ENCODE measurements at places on chromosomes 7 and 10.

- no peak for DNase-seq
Observed at GRCh38 chr10:29191674-29192073, 97.2 kb upstream of the LYZL1 start.

DNA sequence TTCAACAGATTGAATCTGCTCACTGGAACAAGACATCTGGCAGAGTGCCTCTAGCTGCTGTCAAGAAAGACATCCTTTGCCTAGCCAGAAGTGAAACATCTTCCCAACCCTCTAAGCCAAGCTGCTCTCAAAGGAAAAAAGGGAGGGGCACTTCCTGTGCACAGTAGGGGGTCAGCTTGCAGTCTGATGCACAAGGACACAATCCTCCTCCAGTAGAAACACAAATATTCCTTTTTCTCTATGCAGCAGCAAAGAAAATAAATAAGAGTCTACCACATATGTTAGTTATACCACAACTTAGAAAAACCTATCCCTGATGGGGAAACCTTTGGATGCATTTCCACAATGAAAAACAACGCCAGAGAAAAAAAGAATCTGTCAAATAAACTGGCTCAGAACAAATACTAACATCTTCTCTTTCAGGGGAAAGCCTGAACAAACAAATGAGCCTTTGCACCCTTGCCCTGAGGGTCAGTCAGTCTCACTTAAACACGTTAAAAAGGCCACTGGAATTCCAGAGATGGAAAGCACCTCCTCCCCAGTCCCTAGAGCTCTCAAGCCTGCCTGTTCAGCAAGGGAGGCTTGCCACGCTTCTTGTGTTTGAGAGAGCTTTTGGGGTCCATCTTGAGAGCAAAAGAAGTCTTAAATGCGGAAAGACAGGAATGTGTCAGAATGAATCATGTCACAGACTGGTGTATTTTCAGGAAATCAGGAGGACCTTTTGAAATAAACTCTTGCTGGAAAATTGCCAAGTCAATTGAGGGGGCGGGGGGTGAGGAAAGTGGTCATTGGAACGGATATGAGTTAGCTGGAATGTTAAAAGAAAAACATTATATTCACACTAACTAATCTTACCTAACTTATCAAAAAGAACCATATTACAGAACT is 7.5 kb downstream of the LAMB1 start:
- DNase-seq = no peak

- DNase-seq = no peak
Observed at GRCh38 chr10:12774204-12774894, 227.2 kb downstream of the CCDC3 start.

DNA sequence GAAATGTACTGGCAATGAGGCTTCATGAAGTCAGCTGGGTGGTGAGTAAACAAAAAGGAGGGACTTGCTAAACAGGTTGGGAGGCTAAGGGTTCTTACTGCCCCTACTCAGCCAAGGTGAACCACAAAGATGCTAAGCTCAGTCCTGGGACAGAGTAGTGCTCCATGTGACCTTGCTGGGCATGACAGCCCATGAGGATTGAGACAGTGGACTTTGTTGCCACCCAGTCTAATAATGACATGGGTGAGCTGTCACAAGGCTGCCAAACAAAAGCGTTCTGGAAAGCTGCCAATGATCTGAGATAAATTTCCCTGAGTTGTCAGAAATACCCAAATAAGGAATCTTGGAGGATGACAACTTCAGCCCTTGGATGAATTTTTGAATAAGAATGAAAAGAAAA is 75.2 kb downstream of the CLEC2L start:
- DNase-seq = no peak

- DNase-seq = no peak
Observed at GRCh38 chr10:118838364-118838763, 83.6 kb upstream of the CACUL1 start.

- DNase-seq = no peak
Observed at GRCh38 chr7:139651308-139651707, 126.5 kb downstream of the HIPK2 start.

GRCh38 chr10:23371073-23371472 is 26.5 kb upstream of the C10orf67 start:
- no peak for DNase-seq

- peak; percentile 76 for DNase-seq
Observed at GRCh38 chr10:104350127-104350635, 3.5 kb upstream of the CFAP58 start.

DNA sequence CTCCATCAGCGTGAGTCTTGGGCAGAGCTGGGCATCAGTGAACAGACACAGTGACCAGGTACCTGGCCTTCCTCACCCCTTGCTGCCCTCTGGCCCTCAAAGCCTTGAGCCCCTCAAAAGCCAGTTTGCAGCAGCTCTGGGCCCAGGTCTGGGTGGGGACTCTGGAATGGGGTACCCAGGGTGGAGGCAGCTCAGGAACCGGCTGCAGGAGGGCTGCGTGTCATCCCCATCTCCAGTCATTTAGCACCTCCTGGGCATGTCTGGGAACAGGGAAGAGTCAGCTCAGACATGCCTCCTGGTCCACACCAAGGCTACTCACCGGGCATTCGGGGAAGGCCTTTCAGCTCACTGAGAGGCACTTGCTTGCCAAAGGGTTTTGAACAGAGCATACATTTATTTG is 503.3 kb downstream of the TCERG1L start:
- DNase-seq = no peak

GRCh38 chr10:11114269-11114668 is 96.6 kb downstream of the CELF2 start:
- no peak for DNase-seq

DNA sequence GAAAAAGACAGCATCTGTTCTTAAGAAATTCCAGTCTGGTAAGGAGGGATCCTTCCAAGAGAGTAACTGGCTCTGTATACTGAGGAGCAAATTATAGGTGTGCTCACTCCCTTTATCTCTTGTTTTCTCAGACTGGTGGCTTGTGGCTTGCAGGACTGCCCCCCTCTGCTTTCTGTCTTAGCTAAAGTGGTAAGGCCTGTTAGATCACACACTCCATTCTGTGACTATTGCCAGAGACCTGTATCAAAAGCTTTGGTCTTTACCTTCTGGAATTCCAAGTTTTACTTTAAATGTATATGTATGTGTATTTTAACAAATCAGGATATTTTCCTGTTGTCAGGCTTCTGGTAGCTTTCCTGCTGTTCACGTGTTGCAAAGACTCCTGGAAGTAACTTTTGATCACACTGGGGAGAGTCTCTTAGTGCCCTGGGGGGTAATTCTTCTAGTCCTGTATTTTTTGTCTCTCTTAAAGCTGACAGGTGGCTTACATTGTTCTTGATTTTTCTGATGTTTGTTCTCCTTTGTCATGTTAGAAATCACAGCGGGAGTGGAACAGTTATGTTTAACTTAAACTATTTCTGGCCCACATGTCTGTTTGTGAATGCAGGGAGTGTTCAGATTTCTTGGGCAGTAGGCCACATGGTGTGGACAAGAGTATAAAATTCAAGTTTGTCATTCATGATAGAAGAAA is 99.0 kb downstream of the PLPP4 start:
- no peak for DNase-seq

DNA sequence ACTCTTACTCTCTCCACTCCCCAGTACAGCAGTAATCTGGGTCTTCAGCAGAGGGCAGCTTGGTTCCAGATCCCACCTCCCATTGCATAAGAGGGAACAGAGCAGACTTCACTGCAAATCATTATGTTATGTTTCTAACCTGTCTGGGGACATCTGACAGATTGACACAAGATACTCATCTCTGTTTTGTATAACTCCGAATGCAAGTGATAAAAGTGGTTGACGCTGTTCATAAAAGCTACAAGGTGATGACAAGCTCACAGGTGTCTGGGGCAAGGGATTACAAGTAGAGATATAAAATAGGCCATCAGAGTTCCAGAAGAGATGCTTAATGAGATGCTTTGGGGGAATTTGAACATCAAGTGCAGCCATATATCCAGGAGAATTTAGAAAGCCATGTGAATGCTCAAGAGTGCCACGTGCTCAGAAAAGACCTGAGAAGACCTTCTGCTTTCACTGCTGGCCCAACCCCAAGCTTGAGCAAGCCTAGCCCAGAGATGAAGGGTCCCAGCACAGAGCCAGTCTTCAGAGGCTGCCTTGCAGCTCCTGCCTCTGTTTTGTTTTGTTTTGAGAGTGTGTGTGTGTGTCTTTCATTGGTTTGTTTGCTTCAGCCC is 80.6 kb downstream of the VSTM2A start:
- no peak for DNase-seq

DNA sequence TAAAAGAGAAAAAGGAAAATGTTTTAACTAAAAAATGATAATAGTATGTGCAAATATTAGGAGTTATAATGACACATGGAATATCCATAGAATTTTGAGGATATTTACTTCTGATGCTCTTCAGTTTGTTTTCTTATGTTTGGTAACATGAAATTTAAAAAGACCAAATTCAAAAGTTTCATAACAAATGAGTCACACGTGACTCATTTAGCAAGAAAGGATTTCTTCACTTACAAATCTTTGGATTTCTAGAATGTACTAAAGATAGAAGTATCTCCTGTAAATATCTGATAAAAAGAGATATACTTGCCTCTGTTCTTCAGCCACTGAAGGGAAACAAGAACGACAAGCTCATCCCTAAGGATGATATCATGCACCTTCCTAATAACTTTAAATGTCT is 774.5 kb upstream of the LRRTM3 start:
- DNase-seq = no peak

GRCh38 chr7:115195208-115195607 is 273.3 kb downstream of the MDFIC start:
- DNase-seq = no peak

GRCh38 chr10:70689661-70690060 is 17.4 kb downstream of the ADAMTS14 start:
- no peak for DNase-seq

GRCh38 chr10:79056361-79056735 is 12.4 kb upstream of the ZMIZ1 start:
- no peak for DNase-seq

- no peak for DNase-seq
Observed at GRCh38 chr7:22696541-22697228, 30.3 kb upstream of the IL6 start.

GRCh38 chr7:50293509-50294179 is 10.9 kb upstream of the IKZF1 start:
- no peak for DNase-seq

DNA sequence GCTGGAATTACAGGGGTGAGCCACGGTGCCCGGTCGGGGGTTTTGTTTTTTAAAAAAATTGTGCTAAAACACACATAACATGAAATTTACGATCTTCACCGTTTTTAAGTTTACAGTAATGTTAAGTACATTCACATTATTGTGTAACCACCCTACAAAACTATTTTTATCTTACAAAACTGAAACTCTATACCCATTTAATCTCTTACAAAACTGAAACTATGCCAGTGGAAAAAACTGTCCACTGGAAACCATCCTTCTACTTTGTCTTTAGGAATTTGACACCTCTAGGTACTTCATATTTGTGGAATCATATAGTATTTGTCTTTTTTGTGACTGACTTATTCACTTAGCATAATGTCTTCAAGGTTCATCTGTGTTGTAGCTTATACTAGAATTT is 1.0 kb upstream of the PSMC2 start:
- no peak for DNase-seq

GRCh38 chr7:78562191-78562590 is 763.6 kb downstream of the PHTF2 start:
- DNase-seq = no peak

- DNase-seq = no peak
Observed at GRCh38 chr7:20417260-20417659, 86.6 kb downstream of the ITGB8 start.

DNA sequence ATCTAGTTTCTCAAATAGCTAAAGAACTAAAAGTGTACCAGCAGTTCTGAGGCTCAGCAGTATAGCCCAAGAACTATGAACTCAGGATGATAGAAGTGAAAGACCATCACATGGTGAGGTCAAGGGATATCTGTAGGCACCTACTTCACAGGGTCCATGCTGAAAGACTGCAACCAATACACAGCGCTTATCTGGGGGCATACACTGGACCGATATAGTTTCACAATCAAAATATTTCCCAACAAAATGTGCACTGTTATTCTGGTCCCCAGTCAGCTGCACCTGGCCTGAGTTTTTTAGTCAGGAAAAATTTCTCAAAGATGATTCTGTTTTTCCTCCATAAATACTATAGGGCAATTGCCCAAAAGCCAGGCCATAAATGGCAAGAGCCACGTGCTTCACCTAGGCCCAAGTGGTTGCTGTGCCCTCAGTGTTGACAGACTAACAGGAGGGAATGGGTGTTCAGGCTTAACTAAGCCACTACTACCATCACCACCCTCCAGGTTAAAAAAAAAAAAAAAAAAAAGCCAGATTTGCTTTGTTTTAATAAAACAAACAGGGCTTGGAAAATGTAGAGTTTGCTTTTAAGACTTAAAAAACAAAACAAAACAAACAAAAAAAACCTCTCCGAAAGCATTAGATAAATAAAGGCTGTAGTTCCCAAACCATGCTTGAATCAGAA is 58.5 kb downstream of the OGDH start:
- no peak for DNase-seq

- DNase-seq = no peak
Observed at GRCh38 chr7:158097453-158098124, 490.0 kb downstream of the PTPRN2 start.

GRCh38 chr7:158495786-158496185 is 91.8 kb downstream of the PTPRN2 start:
- no peak for DNase-seq

DNA sequence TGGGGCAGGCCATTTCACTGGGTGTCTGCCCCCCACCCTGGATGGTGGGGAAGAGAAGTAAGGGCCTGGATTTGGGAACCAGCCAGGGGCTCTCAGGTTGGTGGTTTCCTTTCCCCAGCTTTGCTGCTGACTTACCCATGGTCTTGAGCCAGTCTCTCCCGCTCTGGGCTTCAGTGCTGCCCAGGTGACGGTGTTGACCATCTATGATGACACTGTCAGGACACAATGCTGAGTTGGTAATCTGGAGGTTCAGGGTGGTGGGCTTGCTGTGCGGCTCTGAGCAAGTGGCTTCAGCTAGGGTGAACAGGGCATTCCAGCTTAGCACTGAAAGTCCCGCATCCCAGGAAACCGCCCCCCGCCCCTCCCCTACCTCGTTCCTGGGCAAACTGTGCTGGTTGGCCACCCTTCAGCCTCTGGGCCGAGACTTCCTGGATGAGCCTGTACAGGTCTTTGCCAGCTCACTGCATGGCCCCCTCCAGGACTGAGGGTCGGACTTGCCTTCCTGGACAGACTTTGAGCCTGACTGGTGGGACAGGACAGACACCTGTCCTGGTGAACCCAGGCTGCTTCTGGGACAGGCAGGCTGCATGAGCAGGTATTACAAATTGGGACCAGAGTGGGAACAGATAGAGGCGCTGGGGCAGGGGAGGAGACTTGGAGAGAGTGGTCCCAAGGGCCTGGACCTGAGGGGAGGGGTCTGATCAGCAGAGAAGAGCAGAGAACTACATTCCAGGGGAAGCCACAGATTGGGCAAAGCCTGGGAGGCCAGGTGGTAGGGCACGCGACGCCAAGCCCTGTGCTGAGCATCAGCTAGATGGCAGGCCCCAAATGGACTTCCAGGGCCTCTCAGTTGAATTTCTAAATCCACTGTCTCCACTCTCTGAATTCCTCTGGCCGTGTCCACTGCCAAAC is 19.9 kb upstream of the ZMIZ1 start:
- no peak for DNase-seq

All from CD4-positive, alpha-beta memory T cell (primary cell).